ENCODE measurements at places on chromosomes 2 and 18. TPM values are rescaled to one million over a fixed set of nuclear protein-coding genes. Genes with fewer than 3 reads are reported as not detected.
A peak's percentile ranks its signal among the peaks of the same experiment; 100 is the strongest.

GRCh38 chr2:71922499-71923142 lies 225.0 kb downstream of the CYP26B1 start:
- no peak for DNase-seq

- no peak for DNase-seq
Observed at GRCh38 chr2:45930396-45930792, 278.9 kb downstream of the PRKCE start.

DNA sequence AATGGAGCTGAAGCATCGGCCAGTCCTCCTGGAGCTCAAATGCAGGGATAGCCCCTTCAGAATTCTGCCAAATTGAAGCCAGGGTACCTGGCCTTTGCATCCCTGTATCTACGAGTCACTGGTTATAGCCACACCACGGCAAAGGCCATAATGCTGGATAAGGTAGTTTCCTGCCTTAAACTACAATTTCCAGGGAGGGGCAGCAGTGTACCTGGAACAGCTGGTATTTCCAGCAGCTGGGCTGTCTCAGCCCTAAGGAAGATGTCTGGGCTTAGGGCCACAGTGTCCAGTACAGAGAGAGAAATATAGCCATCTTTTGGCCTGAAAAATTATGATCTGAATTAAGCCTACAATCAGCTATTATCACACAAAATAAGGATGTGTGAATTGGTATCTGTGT lies 180.3 kb downstream of the GCA start:
- DNase-seq, result no peak

DNA sequence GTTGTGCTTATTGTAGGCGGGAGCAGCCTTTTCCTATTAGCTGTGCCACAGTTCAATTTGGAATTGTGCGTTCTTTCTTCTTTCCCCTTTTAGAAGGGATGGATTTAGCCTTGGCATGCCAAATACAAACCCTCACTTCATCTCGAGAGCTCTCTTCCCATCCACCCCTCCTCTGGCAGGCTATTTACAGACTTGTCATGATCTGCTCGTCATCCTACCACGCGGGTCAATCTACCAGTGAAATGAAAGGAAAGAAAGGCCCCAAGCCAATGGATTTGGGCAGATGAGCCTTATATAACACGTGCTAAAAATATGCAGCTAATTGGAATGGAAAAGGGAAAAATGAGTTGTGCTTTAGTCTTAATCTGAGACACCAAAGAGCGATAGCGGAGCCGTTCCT lies 277.5 kb downstream of the PRKCE start:
- DNase-seq, result no peak

Gene LRRC30
- not detected for total RNA-seq

Gene SH3BP4
- 74.8 TPM for total RNA-seq

DNA sequence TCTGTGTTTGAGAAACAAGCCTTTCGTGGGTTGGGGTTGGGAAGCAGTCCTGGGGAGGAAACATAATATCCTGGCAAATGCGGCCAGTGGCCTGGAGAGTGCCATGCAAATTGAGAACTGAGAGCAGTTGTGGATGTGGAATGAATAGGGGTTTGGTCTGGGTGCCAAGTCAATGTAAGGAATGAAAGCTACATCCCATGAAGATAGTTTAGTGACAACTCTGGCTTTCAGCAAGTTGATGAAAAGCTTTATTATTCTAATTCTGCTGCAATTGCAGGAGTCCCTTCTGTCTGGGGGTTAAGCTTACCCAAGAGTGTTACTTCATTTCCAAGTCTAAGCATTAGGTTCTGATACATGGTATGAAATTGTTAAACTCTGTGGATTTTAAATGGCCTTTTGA lies 771.6 kb downstream of the DPP10 start:
- no peak for DNase-seq

DNA sequence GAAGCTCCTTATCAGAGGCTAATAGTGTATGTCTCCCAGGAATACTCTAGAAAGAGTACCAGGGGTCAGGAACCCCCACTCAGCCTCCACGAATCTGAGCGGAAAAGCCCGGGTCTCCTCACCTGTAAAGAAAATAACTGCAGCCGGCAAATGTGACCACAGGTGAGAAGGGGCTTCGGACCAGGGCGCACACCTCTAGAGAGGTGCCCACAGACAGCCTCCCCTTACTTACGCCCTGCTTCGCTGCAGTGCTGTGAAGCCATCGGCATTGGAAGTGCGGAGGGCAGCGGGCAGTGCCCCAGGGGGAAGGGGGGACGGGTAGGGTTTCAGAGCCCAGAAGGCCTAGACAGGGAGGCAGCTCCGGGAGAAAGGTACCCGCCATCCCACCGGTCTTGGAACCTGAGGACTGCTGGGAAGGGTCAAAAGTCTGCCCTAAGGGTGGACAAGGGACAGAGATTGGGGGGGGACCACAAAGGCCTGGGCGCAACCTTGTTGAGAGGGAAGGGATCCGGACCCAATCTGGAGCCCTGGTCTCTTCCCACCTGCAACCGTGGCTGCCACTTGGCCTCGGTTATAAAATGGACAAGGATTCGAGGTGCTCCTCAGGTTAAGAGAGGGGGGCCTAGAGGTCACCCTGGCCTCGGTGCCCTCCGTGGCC lies 642 bp upstream of the STEAP3 start:
- no peak for DNase-seq

DNA sequence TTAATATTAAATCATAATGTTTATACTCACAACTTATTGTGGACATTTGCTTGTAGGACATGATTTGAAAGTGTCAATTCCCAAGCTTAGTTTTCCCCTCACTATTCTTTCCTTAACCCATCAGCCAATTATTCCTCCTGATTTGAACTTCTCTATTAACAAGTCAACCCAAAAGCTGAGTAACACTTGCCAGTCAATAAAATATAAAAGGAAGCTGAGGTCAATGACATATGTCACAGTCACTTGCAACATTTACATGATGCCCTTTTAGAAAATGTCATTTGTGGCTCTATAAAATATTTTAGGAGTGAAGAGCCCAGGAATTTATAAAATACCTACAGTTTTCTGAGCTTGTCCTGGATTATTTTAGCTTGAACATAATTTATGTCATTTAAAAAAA lies 7.2 kb downstream of the CCDC68 start:
- no peak for DNase-seq

- DNase-seq, result no peak
Observed at GRCh38 chr2:149205143-149205542, 125.2 kb upstream of the LYPD6 start.

Gene IFIH1
- 11.4 TPM for total RNA-seq

DNA sequence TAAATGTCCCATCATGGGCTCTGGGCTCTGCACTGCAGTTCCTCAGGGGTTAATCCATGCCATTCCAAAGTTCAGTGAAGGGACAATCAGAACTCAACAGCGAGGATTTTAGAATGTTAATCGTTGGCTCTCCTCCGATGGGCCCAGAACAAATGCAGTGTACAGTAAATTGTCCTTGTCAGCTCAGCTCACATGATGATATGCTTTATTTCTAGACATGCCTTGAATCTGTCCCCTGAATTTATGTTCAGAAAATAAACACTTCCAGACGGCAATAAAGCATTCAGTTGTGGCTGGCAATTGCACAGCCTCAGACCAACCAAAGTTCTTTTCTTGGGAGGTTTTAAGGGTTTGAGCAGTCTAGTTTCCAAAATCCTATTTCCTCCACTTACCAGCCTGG lies 981.2 kb downstream of the BCL11A start:
- DNase-seq, result no peak

Gene PTPRN
- 3.5 TPM for total RNA-seq

GRCh38 chr2:157093666-157094065 lies 163.8 kb upstream of the GALNT5 start:
- DNase-seq, result no peak

DNA sequence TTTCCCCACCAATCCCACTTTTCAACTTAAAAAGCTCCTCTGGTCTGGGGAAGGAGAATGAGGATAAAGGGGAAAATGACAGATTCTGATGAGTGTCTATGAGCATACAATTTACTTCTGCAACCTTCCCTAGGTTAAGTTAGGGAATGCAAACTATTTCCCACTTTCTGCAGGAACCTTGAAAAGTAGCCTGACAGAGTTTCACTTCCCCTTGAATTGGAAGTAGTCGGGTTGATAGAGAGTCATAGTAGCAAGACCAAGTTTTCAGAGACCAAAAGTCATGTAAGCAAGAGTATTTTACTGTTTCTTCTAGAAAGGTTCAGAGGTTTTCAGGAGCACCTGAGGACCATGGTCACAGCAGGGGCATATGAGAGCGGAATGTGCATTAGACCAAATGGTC lies 815.1 kb downstream of the CPS1 start:
- no peak for DNase-seq

GRCh38 chr2:148130581-148130980 lies 109.7 kb downstream of the MBD5 start:
- peak; percentile 70 for DNase-seq

GRCh38 chr2:31011587-31011986 lies 126.7 kb downstream of the GALNT14 start:
- DNase-seq, result no peak

DNA sequence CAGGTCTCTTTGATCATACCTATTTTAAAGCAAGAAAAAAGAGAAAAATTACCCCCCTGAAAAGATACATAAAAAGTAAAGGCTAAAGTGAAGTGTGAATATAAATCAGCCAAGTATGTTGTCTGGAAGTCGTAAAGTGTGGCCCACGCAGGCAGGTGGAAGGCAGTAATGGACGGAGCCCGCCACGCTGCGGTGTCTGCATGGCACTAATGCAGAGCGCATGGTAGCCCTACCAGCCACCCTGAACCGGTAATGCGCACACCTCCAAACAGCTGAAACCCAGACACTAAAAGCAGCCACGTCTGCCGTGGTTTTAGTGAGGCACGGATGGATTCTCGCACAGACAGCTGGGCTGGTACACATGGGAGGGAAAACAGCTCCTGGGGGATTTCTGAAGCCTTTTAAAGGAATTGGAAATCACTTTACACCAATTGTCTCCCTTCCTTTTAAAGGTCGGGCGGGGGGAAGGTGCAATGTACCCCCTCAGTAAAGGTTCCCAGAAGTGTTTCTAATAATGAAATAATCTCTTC lies 615.2 kb downstream of the CNTNAP5 start:
- no peak for DNase-seq
